ENCODE measurements at places on chromosomes 3 and 15. TPM values are rescaled to one million over a fixed set of nuclear protein-coding genes. Genes with fewer than 3 reads are reported as not detected.

The LRTM1 gene
- not detected for total RNA-seq

The FBXL22 gene
- 0.73 TPM for total RNA-seq

The GOLGA6D gene
- total RNA-seq: not detected

The CTDSPL gene
- total RNA-seq: 10.5 TPM

The KCNAB1 gene
- total RNA-seq: not detected

The IRAK2 gene
- total RNA-seq: 1.5 TPM

Measured in T-helper 2 cell treated with Interferon-gamma antibody and Interleukin-4, amounts not matched to agents 100 ng/mL and 5 ng/mL, for 36 hours (primary cell).